ENCODE measurements at places on chromosomes 1 and 21.

DNA sequence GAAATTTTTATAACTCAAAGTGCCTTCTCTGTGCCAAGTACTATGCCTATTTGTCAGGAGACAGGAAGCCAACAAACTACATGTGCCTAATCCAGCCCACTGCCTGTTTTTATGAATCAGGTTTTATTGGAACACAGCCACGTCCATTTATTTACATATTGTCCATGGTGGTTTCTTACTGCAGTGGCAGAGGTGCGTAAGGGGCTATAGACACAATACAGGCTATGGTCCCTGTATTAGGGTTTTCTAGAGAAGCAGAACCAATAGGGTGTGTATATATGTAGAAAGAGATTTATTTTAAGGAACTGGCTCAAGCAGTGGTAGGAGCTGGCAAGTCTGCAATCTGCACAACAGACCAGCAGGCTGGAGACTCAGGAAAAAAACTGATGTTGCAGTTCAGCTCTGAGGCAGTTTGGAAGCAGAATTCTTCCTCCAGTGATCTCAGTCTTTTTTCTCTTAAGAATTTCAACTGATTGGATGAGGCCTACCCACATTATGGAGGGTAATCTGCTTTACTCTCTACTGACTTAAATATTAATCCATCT lies 15.4 kb downstream of the PPIE start:
- H3K36me3 ChIP-seq: peaks cover 20% of the 10 kb centered on the region
- no peaks in the 10 kb centered on the region for H3K4me1 ChIP-seq
- H3K4me3 ChIP-seq: no peak overlapping the region
- DNase-seq: no peak
- H3K27ac ChIP-seq: peak overlapping the region; percentile 34
- H3K27me3 ChIP-seq: no peaks in the 10 kb centered on the region

GRCh38 chr1:23007106-23007505 lies 8.5 kb downstream of the TEX46 start:
- peaks cover 10% of the 10 kb centered on the region for H3K27me3 ChIP-seq
- no peak overlapping the region for H3K27ac ChIP-seq
- peaks cover 15% of the 10 kb centered on the region for H3K4me1 ChIP-seq
- no peaks in the 10 kb centered on the region for H3K36me3 ChIP-seq
- no peak overlapping the region for H3K4me3 ChIP-seq

GRCh38 chr1:72284348-72285073 lies 2.2 kb upstream of the NEGR1 start:
- no peaks in the 10 kb centered on the region for H3K36me3 ChIP-seq
- H3K27ac ChIP-seq: peak overlapping the region; percentile 85
- DNase-seq: no peak
- peak overlapping the region; percentile 58 for H3K4me3 ChIP-seq
- H3K4me1 ChIP-seq: peaks cover 3% of the 10 kb centered on the region
- peaks cover 46% of the 10 kb centered on the region for H3K27me3 ChIP-seq

DNA sequence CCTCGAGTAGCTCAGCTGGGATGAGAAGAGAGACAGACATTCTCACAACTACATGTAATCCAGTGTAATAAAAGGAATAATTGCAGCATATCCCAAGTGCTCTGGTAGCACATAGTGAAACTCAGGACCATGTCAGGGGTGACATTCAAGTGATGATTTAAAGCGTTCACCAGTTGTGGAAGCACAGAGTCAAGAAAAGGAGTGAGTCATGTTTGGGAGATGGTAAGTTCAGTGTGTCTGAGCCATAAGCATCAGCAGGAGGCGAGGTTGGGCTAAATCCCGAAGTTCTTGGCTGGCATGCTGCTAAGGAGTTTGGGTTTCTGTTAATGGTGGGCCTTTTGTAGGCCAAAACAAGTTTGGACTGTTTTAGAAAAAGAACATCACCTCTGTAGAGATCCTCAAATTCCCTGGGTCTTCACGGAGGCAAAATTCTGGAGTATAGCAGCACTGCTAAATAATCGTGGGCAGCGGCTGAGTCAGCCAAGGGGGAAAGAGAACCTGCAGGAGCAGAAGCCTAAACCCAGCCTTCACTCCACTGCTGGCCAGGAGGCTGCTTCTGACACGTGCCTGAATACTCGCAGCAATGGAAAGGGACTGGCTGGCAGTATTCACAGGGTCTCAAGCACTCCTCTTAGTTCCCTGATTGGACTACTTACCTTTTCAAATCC lies 7.2 kb upstream of the NHLH1 start:
- peaks cover 24% of the 10 kb centered on the region for H3K36me3 ChIP-seq
- DNase-seq: no peak
- H3K27ac ChIP-seq: no peak overlapping the region
- H3K4me1 ChIP-seq: no peaks in the 10 kb centered on the region
- no peaks in the 10 kb centered on the region for H3K27me3 ChIP-seq

DNA sequence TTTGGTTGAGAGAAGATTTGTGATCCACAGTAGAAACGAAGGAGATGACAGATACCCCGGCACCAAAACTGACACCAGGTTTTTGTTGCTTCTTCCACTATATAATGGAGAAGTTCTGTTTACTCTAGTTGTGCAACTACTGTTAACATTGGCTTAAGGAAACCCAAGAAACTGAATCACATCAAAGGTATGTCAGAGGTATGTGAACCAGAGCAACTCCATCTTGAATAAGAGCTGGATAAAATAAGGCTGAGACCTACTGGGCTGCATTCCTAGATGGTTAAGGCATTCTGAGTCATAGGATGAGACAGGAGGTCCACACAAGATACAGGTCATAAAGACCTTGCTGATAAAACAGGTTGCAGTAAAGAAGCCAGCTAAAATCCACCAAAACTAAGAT lies 173.7 kb upstream of the CAMK1G start:
- no peaks in the 10 kb centered on the region for H3K27me3 ChIP-seq
- no peak overlapping the region for H3K4me3 ChIP-seq
- no peaks in the 10 kb centered on the region for H3K36me3 ChIP-seq

DNA sequence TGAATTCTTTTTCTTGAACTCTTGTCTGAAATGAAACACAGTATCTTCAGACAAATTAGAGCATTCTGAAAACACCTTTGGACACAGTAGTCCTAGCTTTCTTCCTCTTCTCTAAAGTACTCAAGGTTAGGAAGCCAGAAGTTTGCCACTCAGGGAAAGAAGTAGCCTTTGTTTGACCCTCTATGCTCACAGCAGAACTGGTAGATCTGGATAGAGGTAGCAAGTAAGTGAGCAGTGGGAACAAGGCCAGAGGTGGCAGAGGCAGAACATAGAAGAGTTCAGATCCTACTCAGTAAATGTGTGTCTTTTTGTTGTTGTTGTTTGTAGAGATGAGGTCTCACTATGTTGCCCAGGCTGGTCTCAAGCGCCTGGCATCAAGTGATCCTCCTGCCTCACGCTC lies 7.4 kb upstream of the PIGR start:
- H3K27ac ChIP-seq: peak overlapping the region; percentile 84
- H3K4me1 ChIP-seq: peaks cover 52% of the 10 kb centered on the region
- H3K27me3 ChIP-seq: no peaks in the 10 kb centered on the region
- DNase-seq: no peak
- no peak overlapping the region for H3K4me3 ChIP-seq

GRCh38 chr1:182569939-182570610 lies 19.0 kb downstream of the RNASEL start:
- no peak for DNase-seq
- H3K4me3 ChIP-seq: no peak overlapping the region
- no peaks in the 10 kb centered on the region for H3K27me3 ChIP-seq
- H3K36me3 ChIP-seq: no peaks in the 10 kb centered on the region
- no peak overlapping the region for H3K27ac ChIP-seq

DNA sequence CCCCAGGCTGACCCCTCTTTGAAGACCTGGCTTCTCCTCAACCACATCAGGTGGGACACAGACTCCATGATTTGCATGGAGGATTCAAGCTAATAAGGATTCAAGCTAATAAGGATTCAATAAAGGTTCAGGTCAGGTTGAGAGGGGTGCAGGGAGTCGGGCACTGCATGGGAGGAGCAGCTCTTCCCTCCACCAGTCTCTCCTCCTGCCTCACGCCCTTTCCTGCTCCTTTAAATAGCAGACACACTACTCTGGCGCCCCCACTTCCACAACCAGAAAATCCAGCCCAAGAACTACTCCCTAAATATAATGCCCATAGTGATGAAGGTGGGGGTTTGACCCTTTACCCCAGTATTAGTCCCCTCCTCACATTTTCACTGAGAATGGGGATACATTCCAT lies 7.1 kb downstream of the MEX3A start:
- H3K27me3 ChIP-seq: peaks cover 5% of the 10 kb centered on the region
- no peaks in the 10 kb centered on the region for H3K36me3 ChIP-seq
- H3K4me3 ChIP-seq: no peak overlapping the region
- no peak for DNase-seq
- no peak overlapping the region for H3K27ac ChIP-seq
- peaks cover 18% of the 10 kb centered on the region for H3K4me1 ChIP-seq

- H3K27ac ChIP-seq: no peak overlapping the region
- peaks cover 84% of the 10 kb centered on the region for H3K36me3 ChIP-seq
- no peak overlapping the region for H3K4me3 ChIP-seq
- no peak for DNase-seq
Measured at GRCh38 chr1:32184650-32185049, 5.2 kb downstream of the TXLNA start.

DNA sequence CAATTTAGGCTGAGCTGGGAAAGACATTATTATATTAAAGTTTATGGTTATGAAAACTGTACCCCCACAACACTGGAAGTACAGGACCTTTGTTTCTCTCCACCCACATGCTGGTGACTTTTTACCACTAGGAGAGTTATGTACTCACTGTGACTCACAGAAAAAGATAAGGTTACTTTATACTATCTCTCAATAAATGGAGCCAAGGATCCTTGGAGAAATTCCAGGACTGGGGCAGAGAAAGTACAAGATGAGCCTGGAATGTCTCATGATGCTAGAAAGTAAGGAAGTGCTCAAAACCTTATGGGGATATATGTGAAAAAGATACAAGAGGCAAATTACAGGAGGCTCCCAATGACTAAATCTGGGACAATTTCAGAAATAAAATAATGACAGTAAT lies 63.9 kb upstream of the C1orf105 start:
- DNase-seq: no peak
- peaks cover 37% of the 10 kb centered on the region for H3K4me1 ChIP-seq
- H3K27me3 ChIP-seq: no peaks in the 10 kb centered on the region
- H3K4me3 ChIP-seq: no peak overlapping the region

GRCh38 chr1:192941722-192942411 lies 117.3 kb downstream of the UCHL5 start:
- no peak overlapping the region for H3K4me3 ChIP-seq
- no peaks in the 10 kb centered on the region for H3K36me3 ChIP-seq
- H3K27me3 ChIP-seq: no peaks in the 10 kb centered on the region
- no peak overlapping the region for H3K27ac ChIP-seq
- H3K4me1 ChIP-seq: no peaks in the 10 kb centered on the region

- no peak overlapping the region for H3K4me3 ChIP-seq
- H3K4me1 ChIP-seq: peaks cover 4% of the 10 kb centered on the region
- H3K36me3 ChIP-seq: no peaks in the 10 kb centered on the region
- no peaks in the 10 kb centered on the region for H3K27me3 ChIP-seq
- H3K27ac ChIP-seq: no peak overlapping the region
Measured at GRCh38 chr1:229195246-229195645, 75.7 kb upstream of the RAB4A start.

DNA sequence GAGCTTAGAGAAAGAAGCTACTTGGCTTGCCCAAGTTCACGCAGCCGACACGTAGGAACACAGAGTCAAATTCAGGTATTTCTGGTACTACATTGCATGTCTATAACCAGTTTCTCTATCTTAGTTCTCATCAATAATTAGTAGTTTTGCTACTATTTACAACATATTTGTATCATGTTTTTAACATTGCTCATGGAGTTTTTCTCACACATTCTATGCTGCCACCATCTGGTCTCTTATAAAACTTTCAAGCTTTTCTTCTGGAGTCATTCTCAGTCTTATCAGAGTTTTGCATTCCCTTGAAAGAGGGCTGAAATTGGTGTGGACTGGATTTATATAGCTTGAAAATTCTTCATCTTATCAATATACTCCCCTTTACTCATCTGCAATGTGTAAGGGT lies 118.8 kb upstream of the PALMD start:
- no peaks in the 10 kb centered on the region for H3K36me3 ChIP-seq
- H3K4me3 ChIP-seq: no peak overlapping the region
- no peaks in the 10 kb centered on the region for H3K27me3 ChIP-seq
- DNase-seq: no peak

DNA sequence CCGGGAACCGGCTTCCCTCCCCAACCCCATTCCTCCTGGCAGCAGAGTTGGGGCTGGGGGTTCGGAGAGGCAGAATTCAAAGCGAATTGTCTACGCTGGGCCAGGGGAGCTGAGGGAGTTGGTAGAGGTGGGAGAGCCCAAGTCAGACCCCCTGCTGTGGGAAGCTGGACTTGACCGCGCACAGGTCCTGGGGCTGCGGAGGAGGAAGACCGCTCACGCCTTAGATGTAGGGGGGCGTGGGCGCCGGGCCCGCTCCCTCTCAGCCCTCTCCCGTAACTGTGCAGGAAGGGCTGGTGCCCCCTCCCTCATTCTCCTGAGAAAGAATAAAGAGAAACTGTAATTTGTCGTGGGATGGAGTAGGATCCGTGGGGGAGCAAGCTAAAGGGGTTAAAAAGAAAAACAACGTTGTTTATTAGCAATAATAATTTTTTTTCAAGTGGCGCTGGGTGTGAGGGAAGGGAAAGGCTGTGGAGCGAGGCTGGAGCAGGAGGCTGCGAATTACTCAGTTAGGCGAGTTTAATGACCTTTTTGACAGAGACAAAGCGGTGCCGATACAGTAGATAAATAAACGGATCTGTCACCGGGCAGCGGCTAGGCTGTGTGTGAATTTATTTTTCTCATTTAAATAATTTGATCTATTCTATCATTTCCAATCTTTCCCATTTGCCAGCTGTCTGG lies 838 bp upstream of the GRIK3 start:
- H3K4me3 ChIP-seq: peak overlapping the region; percentile 23
- H3K4me1 ChIP-seq: peaks cover 38% of the 10 kb centered on the region
- peaks cover 60% of the 10 kb centered on the region for H3K27me3 ChIP-seq
- H3K27ac ChIP-seq: no peak overlapping the region
- DNase-seq: no peak
- H3K36me3 ChIP-seq: no peaks in the 10 kb centered on the region

- DNase-seq: no peak
- no peak overlapping the region for H3K4me3 ChIP-seq
Measured at GRCh38 chr1:246161626-246162025, 345.5 kb downstream of the SMYD3 start.

GRCh38 chr1:81314513-81315233 lies 486.1 kb upstream of the ADGRL2 start:
- H3K4me1 ChIP-seq: no peaks in the 10 kb centered on the region
- H3K36me3 ChIP-seq: no peaks in the 10 kb centered on the region
- no peak overlapping the region for H3K4me3 ChIP-seq

- no peak for DNase-seq
- peak overlapping the region; percentile 99 for H3K27ac ChIP-seq
- H3K4me3 ChIP-seq: no peak overlapping the region
- peaks cover 7% of the 10 kb centered on the region for H3K36me3 ChIP-seq
- peaks cover 19% of the 10 kb centered on the region for H3K4me1 ChIP-seq
Measured at GRCh38 chr1:67682659-67683197, 2.3 kb upstream of the GADD45A start.

- DNase-seq: no peak
- no peak overlapping the region for H3K4me3 ChIP-seq
- no peaks in the 10 kb centered on the region for H3K27me3 ChIP-seq
- H3K4me1 ChIP-seq: no peaks in the 10 kb centered on the region
Measured at GRCh38 chr1:83897516-83897915, 101.4 kb downstream of the TTLL7 start.
